ENCODE measurements at places on chromosomes 11 and 22. TPM values are rescaled to one million over a fixed set of nuclear protein-coding genes. Genes with fewer than 3 reads are reported as not detected.

DNA sequence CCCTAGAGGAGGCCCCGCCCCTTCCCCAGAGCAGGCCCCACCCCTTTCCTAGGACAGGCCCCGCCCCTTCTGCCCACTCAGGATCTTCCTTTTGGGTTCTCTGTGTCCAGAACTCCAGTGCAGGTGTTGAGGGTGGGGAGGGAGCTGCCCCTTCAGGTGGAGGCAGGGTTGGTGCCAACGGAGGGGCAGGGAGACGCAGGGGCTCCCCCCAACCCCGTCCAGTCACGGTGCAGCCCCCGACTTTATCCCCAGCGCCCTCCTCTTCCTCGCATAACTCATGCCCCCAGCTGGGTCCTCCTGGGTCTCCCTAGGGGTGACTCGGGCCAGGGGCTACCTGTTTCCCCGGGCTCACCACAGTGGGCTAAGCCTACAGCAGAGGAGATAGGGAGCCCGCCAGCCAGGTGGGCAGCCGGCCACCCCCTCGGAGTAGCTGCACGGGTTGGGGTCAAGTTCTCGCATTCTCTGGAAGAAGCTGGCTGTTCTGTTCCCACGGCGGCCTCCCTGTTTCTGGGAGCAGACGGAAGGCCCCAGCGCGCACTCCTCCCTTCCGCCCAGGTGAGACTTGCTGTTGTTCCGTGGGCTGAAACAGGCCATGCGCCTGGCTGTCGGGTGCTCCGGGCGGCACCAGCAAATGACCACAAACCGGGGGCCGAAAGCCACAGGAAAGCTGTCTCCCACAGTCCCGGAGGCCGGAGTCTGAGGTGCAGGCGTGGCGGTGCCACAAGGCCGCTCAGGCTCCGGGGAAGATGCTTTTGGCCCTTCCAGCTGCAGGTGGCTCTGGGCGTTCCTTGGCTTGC, 38.9 kb downstream of the MUC2 start:
- DNase-seq, result no peak
- no peaks in the 10 kb centered on the region for H3K4me1 ChIP-seq
- H3K36me3 ChIP-seq, result no peaks in the 10 kb centered on the region
- no peak overlapping the region for H3K4me3 ChIP-seq

GRCh38 chr11:20887137-20887536, 217.8 kb downstream of the NELL1 start:
- no peaks in the 10 kb centered on the region for H3K4me1 ChIP-seq
- H3K36me3 ChIP-seq, result no peaks in the 10 kb centered on the region
- no peak for DNase-seq

The PYGM gene
- 8.4 TPM for total RNA-seq

The IGLL1 gene
- not detected for total RNA-seq

Data from thyroid gland (tissue), 4 donors.